Activated CD8-positive, alpha-beta memory T cell treated with anti-CD3 and anti-CD28 coated beads for 1 hour (primary cell): ENCODE measurements at places on chromosomes 7 and 10.

- no peak for DNase-seq
These were observed 1421.2 kb upstream of the CELF2 start for GRCh38 chr10:9596368-9596920.

- no peak for DNase-seq
These were observed 75.1 kb downstream of the ANKRD61 start for GRCh38 chr7:6106140-6106904.

GRCh38 chr10:47038881-47039561 lies 127.8 kb downstream of the PTPN20 start:
- no peak for DNase-seq

DNA sequence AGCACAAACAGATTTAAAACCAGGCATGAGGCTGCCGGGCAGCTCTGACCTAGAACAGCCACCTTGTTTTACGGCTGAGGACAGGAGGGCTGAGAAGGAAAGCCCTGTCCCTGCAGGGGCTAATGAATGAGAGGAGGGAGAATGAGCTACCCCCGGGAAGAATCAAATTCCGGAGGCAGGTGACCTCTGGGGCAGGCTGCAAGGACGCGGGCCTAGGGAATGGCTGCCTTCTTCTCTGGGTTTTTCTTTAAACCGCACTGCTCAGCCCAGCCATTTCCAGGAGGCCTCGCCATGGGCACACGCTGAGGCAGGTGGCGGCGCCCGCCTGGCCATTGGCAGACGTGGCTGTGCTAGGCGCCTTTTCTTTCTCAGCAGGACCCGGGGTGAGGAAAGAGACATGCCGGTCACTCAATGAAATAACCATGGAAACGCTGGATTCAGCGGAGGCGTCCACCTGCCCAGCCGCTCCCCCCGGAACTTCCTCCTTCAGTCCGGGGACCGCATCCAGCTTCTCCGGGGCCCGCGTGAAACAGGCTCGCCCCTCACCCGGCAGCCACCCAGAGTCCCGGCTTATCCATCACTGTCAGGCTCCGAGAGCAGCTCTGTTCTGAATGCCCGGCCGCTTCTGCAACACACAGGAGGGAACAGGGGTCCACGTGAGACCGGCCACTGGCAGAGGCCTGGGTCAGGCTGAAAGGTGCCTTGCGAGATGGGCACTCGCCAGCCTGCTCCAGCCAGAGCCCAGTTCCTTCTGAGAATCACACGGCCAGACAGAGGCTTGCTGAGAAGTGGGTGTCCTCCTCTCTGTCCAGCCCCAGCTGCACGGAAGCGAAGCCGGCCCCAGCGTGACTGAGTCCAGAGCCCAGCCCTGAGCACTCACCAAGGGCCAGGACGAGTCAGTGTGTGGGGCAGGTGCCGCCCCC lies 82.1 kb downstream of the PDGFA start:
- DNase-seq = no peak
